HCT116 (cell line): ENCODE measurements at places on chromosomes 2 and 18. TPM values are rescaled to one million over a fixed set of nuclear protein-coding genes. Genes with fewer than 3 reads are reported as not detected.

DNA sequence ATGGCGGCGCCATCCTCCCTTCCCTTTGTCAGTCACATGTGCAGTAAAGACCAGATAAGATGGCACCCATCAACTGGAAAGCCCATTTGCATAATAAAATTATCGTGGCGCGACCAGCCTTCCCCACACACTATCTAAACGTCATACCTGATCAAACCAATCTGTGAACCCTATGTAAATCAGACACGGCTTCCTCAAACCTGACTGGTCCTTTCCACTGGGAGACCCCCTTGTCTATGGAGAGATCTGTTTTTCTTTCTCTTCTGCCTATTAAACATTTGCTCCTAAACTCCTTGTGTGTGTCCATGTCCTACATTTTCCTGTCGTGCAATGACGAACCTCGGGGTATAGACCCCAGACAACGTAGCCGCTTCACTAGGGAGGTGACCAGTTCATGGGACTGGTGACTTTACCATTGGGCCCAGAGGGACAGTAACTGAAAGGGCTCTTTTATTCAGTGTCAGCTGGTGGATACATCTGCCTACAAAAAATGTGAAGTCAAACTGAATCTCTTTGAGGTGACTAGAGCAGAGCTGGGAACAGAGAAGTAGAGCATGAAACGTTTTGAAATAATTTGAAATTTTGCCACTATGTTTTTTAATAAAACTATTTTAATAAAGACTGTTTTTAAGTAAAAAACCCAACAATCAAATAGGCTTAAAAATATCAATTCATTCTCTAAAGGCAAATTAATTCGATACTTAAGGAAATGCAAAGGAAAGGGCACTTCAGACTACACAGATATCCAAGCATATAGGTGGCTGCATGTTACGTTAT, 87.5 kb downstream of the SOCS6 start:
- DNase-seq, result no peak

GRCh38 chr2:155377266-155377680, 678.8 kb downstream of the KCNJ3 start:
- peak; percentile 35 for DNase-seq

DNA sequence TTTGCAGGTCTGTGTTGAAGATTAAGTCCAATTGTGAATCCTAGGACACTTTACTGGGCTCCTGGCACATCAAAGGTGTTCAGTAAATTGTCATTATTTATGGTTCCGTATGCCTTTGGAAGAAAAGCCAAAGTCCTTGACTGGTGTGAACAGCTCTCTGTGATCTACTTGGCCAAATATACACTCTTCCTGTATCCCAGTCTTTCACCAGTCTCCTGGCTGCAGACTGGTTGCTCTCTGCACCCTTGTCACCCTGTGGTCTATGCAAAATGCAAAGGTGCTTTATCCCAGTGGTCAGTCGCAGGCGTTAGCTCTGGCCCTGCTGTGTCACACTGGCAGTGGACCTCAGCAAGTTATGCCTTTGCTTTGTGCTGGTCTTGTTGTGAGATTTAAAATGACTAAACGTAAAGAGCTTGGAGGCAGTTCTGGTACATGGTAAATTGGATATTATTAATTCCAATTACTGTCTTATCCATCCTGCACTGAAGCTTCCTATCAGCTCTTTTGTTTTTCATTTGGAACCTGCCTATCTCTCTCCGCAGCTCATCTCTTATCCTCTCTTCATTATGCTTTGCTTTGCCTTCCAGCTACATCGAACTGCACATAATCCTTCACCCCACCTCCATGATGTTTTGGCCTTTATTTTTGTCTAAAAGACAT, 83.1 kb downstream of the MYO1B start:
- DNase-seq, result no peak

DNA sequence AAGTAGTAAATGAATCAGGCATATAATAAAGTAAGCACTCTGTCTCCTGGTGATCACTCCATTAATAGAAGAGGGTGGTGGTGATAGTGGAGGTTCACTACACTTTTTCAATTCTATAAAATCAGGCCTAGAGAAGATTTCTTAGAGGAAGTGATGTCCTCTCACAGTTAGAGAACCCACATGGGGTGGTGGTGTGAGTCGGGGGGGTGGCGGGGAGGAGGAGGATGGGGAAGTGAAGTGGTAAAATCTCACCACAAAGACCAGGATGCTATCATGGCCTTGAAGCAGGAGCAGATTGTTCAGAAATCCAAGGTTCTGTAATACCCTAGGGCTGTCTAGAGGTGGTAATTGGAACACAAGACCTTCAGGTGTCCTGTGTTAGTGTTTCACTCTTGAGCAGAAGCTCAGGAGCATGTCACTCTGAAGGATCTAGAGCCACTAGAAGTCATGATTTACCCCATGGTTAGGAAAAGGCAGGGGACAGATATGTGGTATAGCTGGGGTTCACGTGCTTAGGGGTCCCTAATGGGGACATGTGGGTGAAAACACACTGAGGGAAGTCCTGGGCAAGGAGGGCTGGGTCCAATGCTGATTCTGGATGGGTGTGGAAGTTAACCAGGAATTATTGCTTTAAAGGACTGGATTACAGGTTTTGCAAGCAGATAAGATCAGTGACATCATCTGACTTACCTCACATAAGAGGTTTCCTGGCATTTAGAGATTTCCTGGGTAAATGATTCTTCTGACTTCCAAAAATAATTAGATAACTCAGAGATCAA, 31.0 kb downstream of the RNF125 start:
- no peak for DNase-seq

- DNase-seq, result no peak
Measured at GRCh38 chr2:111143107-111143842, 22.6 kb downstream of the BCL2L11 start.

MRO gene
- 0.84 TPM for total RNA-seq

GRCh38 chr2:100953406-100954043, 48.6 kb upstream of the RPL31 start:
- no peak for DNase-seq

GRCh38 chr2:156790343-156791037, 354.3 kb downstream of the GPD2 start:
- DNase-seq, result no peak

EPB41L3 gene
- 0.34 TPM for total RNA-seq

DNA sequence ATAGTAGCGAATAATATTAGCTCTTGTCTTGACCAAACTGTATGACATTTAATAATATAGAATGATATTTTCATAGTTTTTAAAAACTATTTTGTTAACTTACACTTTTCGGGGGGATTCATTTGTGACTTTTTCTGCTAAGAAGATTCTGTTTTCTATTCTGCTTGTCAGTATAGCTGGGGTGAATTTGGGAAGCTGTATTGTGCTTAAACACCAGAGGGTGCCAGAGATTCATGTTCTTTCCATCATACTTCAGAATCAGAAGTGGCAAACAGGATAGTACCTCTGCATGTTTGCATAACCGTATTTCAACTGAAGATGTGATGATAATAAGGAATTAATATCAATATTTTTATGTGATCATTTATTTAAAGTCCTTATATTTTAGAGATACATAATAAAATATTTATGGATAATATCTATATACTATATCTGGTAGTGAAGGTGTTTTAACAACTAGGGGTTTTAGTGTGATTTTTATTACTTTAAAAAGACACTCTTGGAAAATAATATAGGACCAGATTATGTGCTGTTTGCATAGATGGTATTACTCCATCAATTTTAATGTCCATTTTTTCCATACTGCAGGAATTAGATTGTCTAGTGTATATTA, 81.0 kb downstream of the TAF4B start:
- DNase-seq, result peak; percentile 15

GRCh38 chr18:32553174-32553573, 82.5 kb upstream of the GAREM1 start:
- DNase-seq, result no peak
